ENCODE measurements at places on chromosomes 6 and 20.

- no peak for DNase-seq
Observed at GRCh38 chr20:62254021-62254724, 15.9 kb downstream of the OSBPL2 start.

- DNase-seq = no peak
Observed at GRCh38 chr20:61848851-61849250, 216.8 kb downstream of the TAF4 start.

DNA sequence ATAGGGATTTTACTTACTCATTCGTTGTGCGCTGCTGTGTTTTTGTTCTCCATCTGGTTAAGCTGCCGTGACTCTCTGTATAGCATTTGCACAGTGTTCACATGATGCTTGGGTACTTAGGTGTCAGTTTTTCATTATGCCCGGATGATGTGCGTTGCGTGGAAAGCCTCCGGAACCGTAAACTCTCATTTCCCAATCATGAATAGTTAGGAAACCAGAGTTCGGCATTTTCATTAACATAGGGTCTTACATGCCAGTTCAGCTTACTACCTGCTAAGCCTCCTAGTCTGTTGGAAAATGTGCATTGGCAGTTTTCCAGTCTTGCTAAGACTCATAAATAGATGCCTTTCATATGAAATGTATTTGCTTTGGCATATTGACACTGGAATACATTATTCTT lies 483.4 kb upstream of the FLRT3 start:
- DNase-seq = no peak

DNA sequence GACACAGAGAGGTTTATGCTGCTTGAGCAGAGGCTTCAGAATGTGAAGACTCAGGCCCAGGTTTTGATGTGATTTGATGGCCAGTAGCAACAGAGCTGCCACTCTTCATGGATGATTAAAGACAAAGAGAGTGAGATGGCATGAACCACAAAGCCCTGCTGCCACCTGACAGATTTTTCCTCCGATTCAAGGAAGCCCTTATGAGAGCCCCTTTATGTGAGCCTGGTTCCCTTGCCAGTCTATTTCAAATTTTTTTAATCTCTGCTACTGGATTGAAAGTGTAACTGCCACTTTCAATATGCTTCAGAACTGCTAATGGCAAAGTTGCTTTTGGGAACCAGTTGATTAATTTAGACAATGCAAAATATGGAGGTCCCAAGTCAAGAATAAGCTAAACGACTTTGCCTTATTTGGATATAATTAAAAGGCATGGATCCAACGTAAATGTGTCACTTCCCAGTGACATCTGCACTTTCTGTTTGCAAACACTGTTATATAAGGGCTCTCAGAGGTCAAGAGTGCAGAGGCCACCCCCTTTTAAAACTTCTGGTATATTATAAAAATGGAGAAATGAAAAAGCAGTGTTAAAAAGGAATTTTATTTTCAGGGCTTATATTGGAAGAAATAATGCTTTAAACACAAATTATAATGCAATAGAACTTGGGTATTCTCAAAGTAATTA lies 238.9 kb upstream of the FLRT3 start:
- no peak for DNase-seq

DNA sequence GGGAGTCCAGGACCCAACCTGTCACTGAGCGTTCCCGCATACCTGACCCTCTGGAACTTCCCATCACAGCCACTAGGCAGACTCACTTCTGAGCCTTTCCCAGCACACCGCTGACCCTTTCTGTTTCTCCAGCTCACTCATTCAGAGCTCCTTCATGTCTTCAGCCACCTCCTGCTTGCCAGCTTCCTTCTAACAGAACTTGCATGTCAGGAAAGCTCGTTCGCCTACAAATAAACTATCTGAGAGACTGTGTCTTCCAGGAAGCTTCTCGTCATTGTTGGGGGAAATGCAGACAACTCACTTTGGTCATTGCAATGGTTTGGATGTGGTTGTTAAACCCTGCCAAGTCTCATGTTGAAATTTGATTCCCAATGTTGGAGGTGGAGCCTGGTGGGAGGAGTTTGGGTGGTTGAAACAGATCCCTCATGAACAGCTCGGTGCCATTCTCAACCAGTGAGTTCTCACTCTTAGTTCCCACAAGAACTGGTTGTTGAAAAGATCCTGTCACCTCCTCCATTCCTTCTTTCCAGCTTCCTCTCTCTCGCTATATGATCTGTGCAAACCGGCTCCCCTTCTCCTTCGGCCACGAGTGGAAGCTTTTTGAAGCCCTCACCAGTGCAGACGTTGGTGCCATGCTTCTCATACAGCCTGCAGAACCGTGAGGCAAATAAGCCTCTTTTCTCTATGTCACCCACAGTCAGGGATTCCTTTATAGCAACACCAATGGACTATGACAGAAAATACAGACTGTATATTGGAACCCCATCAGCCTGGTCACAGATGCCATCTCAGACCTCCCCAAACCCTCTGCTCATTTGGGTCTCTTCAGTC lies 1.4 kb upstream of the MUC21 start:
- DNase-seq = no peak

DNA sequence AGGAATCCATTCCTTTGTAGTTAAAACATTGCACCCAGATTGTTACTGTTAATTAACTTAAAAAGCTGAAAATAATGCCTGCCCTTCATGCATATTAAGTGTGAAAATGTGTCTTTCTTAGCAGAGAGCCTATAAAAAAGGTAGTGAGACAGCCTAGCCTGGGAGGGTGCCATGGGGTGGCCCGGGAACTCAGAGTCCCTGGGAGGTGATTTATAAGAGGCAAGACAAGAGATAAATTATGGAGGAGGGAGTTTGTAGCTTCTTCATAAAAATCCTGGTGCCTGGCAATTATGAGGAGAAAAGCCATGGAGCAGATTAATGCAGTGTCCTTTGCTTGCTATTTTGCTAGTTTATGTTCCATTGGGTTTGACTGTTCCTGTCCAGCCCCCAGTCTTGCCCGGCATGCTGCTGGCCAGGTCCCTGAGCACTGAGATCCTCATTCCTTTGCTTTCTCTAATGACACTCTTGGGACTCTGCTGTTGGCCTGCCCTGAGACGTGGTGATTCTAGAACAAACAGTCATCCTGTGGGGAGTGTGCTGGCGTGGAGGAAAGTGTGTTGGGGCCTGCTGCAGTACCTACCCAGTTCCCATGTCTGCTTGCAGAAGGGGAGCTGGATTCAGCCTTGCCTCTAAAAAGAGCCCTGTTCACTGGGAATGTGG lies 4.2 kb downstream of the MLN start:
- no peak for DNase-seq

GRCh38 chr20:57329608-57330221 lies at the start of gene SPO11:
Gene SPO11 (plus strand): TSS chr20:57329803. CDS start chr20:57329868, 65 bp downstream.
- no peak for DNase-seq

Data from activated CD8-positive, alpha-beta memory T cell treated with anti-CD3 and anti-CD28 coated beads for 1 hour (primary cell).